Gastroesophageal sphincter (tissue), 4 donors: ENCODE measurements at places on chromosomes 6 and 20. TPM values are rescaled to one million over a fixed set of nuclear protein-coding genes. Genes with fewer than 3 reads are reported as not detected.

The UQCC2 gene
- 25.3 TPM for total RNA-seq

The TRIM31 gene
- not detected for total RNA-seq

The KIF13A gene
- total RNA-seq = 87.0 TPM

The OVOL2 gene
- total RNA-seq = not detected

The TRIM40 gene
- not detected for total RNA-seq

The ADGRF1 gene
- not detected for total RNA-seq

The TRERF1 gene
- total RNA-seq = 6.1 TPM

The CALHM5 gene
- 0.81 TPM for total RNA-seq

The PI3 gene
- total RNA-seq = not detected

The SNPH gene
- 10.4 TPM for total RNA-seq

The PLCB1 gene
- total RNA-seq = 60.8 TPM

The MEI4 gene
- total RNA-seq = not detected

The CLVS2 gene
- not detected for total RNA-seq

The FAM217A gene
- total RNA-seq = not detected

The ZBTB24 gene
- 7.3 TPM for total RNA-seq

The PNLDC1 gene
- not detected for total RNA-seq

The GRM1 gene
- not detected for total RNA-seq

The SLA2 gene
- 0.13 TPM for total RNA-seq

The CRISP1 gene
- not detected for total RNA-seq

The SLC35D3 gene
- total RNA-seq = not detected

The ARMC2 gene
- total RNA-seq = 3.4 TPM
